ENCODE measurements at places on chromosomes 11 and 22.

- DNase-seq = no peak
These were observed 19.0 kb downstream of the NCF4 start for GRCh38 chr22:36879775-36880174.

GRCh38 chr22:22934543-22935055 is 47.0 kb downstream of the IGLL5 start:
- DNase-seq = no peak

GRCh38 chr11:102390667-102391465 is 43.9 kb downstream of the BIRC2 start:
- DNase-seq = peak; percentile 65

DNA sequence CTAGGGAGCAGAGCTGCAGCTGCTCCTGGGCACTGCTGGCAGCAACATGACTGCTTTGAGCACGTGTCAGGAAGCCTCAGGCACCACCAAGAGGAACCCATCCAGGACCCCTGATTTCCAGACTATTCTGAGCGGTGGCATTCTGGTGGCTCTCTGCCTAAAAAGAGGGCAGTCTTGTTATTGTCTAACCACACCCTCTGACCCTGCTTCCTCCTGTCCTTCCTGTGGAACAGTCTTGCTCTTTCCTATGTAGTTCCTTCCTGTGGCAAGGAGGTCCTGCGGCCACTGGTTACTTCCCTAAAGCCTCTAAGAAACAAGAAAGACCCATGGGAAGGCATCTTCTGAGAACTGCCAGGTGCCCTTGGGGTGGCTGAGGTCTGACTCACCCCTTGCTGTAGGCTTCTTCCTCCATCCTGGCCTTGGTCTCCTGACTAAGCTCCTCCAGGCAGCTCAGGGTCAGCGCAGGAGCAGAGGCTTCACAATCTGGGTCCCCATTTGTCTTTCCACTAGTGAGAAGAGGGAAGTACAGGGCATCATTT is 13.1 kb upstream of the LYVE1 start:
- peak; percentile 35 for DNase-seq

- DNase-seq = peak; percentile 12
These were observed 6.8 kb upstream of the OR10A2 start for GRCh38 chr11:6855971-6856541.

GRCh38 chr22:30344447-30345200 is 12.1 kb downstream of the SF3A1 start:
- DNase-seq = no peak

DNA sequence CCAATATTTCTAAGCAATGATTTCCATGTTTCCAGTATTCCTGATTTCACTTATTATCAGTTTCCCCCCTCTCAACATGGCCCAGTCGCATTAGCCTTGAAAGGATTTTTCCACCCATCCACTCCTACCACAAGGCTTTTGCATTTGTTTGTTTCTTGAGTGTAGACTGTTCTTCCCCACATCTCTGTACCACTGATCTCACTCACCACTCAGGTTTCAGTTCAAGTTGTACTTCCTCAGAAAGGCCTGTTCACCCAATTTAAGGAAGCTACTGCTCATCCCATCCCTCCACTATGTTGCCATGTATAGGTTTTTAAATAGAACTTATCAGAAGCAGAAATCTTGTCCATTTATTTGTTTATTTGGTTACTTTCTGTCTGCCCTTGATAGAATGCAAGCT is 472.3 kb downstream of the FAM181B start:
- DNase-seq = no peak

- no peak for DNase-seq
These were observed 21.8 kb downstream of the VPS37C start for GRCh38 chr11:61139387-61139786.

DNA sequence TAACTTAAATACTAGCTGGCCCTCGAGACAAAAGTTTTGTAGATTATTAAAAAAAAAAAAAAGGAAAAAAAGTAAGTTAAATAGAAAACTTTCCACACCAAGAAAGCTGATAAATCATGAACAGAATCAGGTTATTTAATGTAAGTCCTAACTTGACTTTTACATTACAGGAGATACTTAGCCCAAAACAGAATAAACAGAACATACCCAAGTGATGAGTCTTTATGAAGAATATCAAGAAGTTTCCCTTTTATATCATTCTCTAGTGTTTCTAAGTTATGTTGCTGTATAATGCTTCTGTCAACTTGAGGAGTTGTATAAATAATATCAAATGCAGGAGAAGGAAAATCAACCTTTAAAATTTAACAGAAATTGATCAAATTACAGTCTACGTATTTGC is 44.5 kb upstream of the RPS13 start:
- no peak for DNase-seq

GRCh38 chr11:135033540-135033939 is 621.5 kb upstream of the B3GAT1 start:
- DNase-seq = peak; percentile 13

DNA sequence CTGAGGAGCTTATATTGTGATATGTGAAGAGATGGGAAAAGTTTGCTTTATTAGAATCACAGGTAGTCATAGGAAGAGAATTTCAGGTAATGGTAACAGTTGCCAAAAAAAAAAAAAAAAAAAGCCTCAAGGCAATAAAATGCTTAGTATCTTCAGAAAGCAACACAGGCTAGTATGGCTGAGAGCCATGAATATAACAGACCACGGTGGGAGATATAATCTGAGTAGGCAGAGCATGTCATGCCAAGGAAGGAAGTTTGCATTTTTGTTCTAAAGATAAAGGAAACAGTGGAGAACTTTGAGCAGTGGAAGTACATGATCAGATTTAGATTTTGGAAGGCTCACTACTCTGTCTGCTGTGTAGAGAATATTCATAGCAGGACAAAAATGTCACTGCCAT is 211.4 kb downstream of the ETS1 start:
- DNase-seq = no peak

DNA sequence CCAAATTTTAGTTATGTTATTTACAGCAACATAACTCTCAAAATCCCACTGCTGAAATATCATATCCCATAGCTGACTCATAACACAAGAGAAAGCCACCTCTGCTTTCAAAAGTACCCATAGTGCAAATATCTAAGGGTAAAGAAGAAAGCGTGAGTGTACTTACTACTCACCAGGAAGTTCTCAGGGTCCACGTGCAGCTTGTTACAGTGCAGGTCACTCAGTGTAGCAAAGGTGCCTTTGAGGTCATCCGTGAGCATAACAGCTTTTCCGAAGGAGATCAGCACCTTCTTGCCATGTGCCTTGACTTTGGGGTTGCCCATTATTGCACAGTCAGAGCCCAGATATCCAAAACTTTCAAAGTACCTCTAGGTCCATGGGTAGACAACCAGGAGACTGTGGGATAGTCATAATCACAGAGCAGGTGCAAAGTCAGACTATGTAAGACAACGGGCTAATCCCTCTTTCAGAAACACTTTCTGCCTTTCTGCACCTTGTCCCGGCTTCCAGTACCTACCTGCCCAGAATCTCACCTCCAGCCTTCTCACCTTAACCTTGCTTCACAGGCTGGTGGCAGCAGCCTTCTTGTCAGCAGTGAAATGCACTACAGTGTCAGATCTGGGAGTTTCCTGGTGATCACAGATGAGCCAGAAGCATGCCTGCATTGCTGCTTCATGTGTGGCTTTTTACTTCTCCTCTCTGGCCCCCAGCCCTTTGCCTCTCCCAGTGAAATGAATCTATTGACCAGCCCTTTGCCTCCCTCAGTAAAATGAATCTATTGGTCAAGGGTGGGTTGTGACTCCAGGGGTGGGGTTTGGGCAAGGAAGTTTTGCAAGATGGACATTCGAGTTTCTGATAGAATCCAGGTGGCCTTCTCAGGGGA is 6.5 kb downstream of the HBG1 start:
- DNase-seq = peak; percentile 57

- DNase-seq = no peak
These were observed 698 bp downstream of the PAK1 start for GRCh38 chr11:77472991-77473800.

GRCh38 chr11:18710545-18710944 is 12.0 kb downstream of the TMEM86A start:
- no peak for DNase-seq

DNA sequence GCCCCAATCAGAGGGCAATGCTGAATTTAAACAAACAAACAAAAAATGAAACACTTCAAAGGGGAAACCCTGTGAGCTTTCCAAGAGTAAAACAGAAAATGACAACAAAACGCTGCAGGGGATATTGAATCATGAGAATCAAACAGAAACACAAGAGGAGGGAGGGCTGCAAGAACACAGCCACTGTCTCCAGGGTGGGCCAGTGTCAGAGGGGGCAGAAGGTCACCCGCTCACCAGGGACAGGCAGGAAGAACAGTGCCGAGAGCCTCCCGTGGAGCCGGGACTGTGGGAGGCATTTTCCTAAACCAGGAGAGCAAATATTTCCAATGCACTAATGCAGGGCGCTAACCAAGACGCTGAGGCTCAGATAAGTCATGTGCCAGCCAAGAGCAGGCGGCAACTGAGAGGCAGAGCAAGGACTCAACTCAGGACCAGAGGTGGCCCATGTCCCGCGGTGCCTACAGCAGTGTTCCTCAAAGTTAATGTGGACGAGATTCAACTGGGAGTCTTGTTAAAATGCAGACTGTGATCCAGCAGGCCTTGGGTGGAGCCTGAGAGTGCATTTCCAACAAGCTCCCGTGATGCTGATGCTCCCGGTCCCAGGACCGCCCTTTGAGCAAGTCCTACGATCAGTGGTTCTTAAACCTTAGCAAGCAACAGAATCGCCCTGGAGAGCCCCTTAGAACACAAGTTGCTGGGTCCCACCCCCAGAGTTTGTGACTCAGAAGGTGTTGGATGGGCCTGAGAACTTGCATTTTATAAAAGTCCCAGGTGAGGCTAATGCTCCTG is 197.2 kb downstream of the TENM4 start:
- DNase-seq = no peak

DNA sequence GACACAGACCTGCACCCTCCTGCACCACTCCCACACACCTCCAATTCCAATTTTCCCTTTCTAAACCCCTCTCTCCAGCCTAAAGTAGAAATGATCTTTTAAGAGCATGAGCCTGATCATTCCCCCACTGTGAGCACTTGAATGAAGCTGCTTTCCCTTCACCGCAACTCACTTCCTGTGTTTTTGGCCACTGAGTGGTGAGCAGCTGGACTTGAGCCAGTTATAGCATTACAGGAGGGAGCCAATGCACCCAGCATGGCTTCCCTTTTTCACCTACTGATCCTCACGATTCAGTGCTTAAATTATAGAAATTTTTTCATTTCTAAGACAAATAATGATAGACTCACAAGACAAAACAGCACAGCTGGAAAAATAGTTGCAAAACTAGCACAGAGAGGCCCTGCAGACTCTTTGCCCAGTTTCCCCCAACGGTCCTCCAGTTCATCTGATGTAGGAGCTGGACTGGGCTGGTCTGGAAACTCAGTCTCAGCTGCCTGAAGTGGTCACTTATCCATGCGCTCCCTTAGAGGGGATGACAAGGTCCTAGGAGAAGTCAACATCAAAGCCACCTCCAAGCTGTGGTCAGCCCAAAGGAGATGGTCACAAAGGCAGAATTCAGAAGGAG is 9.7 kb upstream of the APOL4 start:
- peak; percentile 79 for DNase-seq

GRCh38 chr11:13143486-13144297 is 133.9 kb upstream of the BMAL1 start:
- DNase-seq = no peak
